ENCODE measurements at places on chromosomes 7 and 10. TPM values are rescaled to one million over a fixed set of nuclear protein-coding genes. Genes with fewer than 3 reads are reported as not detected.

ELOVL3 gene
- not detected for total RNA-seq

ASL gene
- total RNA-seq: 11.8 TPM

CCL24 gene
- not detected for total RNA-seq

ZNF239 gene
- total RNA-seq: 6.2 TPM

GPAM gene
- 6.3 TPM for total RNA-seq

DNA sequence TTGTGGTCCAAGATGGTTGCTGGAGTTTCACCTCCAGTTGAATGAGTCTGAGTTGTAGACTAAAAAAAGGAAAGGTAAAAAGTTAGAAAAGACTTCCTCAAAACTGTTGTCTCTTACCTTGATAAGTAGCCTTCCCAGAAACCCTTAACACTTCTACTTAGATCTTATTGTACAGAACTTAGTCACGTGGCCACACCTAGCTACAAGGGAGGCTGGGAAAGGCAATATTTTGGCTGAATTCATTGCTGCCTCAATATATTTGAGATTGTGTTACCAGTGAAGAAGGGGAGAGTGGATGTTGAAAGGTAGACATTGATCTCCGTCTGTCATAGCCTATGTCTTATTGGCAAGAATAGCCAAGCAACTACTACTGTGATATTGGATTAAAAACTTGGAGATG is 35.5 kb upstream of the VDAC2 start:
- H3K27me3 ChIP-seq: no peaks in the 10 kb centered on the region
- no peak for DNase-seq
- no peaks in the 10 kb centered on the region for H3K4me1 ChIP-seq
- H3K4me3 ChIP-seq: no peak overlapping the region
- peaks cover 5% of the 10 kb centered on the region for H3K36me3 ChIP-seq
- H3K27ac ChIP-seq: no peak overlapping the region

GRCh38 chr7:27515933-27516332 is 146.8 kb downstream of the HIBADH start:
- no peaks in the 10 kb centered on the region for H3K27me3 ChIP-seq
- no peaks in the 10 kb centered on the region for H3K36me3 ChIP-seq
- no peak for DNase-seq
- H3K4me3 ChIP-seq: no peak overlapping the region
- no peak overlapping the region for H3K27ac ChIP-seq

GRCh38 chr10:117647306-117647705 is 104.8 kb downstream of the EMX2 start:
- no peak overlapping the region for H3K4me3 ChIP-seq
- no peaks in the 10 kb centered on the region for H3K4me1 ChIP-seq
- no peaks in the 10 kb centered on the region for H3K27me3 ChIP-seq
- H3K36me3 ChIP-seq: no peaks in the 10 kb centered on the region

Data from CD4-positive, alpha-beta memory T cell (primary cell).